CD4-positive, alpha-beta T cell treated with Interleukin-6 at 100 ng/mL for 8 hours (primary cell): ENCODE measurements at places on chromosomes 3 and 15.

DNA sequence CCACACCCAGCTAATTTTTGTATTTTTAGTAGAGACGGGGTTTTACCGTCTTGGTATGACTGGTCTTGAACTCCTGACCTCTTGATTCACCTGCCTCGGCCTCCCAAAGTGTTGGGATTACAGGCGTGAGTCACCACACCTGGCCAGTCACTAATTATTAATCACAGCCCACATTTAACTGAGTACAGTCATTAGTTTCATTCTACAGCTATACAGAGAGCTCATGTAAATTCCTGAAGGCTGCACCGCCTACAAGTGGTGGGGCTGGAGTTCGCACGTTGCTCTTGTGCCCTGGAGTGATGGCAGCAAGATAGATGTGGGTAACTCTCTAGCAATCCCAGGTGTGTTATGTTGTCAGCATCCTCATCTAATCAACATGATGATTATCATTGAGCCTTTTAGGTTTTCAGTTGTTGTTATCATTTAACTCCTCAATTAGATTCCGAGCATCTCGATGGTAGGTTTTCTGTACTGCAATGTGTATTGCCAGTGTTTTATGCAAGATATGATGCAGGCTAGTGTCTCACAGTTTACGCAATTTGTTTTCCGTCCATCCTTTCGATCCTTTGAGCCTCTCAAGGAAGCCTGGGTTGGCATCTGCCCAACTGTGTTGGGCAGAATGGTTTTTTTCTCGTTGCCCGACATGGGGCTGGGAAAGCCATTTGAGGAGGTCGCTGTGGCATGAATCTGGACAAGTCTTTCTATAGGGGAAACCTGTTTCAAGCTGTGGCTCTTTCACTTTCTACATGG, 216.3 kb downstream of the LPP start:
- DNase-seq, result no peak

DNA sequence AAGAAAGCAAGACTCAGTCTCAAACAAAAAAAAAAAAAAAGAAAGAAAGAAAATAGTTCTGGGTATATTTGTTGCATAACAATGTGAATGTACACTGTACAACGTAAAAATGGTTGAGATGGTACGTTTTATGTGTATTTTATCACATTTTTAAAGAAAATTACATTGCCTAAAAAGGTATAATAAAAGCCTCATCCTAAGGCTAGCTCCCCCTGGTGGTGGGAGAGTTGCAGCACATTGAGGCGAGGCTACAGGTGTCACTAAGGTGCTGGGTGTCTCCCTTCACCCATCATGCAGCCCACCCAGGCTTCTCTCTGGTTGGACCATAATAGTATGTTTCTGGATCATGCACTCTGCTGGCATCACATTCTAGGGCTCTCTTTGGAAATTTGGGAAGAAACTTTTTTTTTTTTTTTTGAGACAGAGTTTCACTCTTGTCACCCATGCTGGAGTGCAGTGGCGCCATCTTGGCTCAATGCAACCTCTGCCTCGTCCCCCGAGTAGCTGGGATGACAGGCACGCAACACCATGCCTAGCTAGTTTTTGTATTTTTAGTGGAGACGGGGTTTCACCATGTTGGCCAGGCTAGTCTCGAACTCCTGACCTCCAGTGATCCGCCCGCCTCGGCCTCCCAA, 12.4 kb upstream of the RAB11A start:
- DNase-seq, result peak; percentile 80

GRCh38 chr3:134242649-134243617, 7.7 kb downstream of the RYK start:
- no peak for DNase-seq

DNA sequence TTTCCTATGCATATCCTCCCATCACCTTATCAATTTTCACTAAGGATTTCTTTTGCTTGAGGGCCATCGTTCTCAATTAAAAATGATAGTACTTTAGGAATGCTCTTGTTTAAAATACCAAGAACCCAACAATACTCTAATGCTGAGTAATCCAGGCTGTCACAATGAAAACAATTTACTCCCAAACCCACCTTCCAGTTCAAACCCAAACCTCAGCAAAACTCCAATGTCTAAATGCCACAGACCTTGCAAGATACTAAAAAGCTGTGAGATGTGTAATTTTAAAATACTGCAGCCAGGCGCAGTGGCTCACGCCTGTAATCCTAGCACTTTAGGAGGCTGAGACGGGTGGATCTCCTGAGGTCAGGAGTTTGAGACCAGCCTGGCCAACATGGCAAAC, 889.8 kb downstream of the ROBO1 start:
- DNase-seq, result no peak

- no peak for DNase-seq
Observed at GRCh38 chr15:91224755-91225380, 124.8 kb downstream of the SV2B start.

- no peak for DNase-seq
Observed at GRCh38 chr3:46559091-46559704, 6.9 kb downstream of the LRRC2 start.

- no peak for DNase-seq
Observed at GRCh38 chr15:70103880-70104626, 6.3 kb upstream of the TLE3 start.

GRCh38 chr3:155889212-155889611, 18.8 kb downstream of the GMPS start:
- DNase-seq, result no peak

- no peak for DNase-seq
Observed at GRCh38 chr3:178480274-178480673, 56.0 kb upstream of the KCNMB2 start.

DNA sequence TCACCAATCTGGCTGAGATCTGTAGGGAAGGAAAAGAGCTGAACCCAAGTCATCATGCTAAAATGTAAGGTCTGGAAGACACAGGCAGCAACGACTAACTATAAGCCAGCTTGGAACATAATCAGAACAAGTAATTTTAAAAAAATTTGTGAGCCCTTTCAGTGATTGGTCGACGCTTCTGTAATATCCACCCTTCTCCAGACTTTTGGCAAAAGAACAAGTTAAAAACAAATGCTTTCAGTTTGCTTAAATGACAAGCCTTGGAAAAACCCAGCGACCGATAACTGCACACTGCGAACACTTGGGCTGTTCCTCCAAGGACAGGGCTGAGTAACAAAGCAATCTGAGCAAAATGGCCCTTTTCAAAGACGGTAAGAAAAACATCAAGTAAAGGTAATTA, 49.6 kb downstream of the PCSK6 start:
- no peak for DNase-seq

DNA sequence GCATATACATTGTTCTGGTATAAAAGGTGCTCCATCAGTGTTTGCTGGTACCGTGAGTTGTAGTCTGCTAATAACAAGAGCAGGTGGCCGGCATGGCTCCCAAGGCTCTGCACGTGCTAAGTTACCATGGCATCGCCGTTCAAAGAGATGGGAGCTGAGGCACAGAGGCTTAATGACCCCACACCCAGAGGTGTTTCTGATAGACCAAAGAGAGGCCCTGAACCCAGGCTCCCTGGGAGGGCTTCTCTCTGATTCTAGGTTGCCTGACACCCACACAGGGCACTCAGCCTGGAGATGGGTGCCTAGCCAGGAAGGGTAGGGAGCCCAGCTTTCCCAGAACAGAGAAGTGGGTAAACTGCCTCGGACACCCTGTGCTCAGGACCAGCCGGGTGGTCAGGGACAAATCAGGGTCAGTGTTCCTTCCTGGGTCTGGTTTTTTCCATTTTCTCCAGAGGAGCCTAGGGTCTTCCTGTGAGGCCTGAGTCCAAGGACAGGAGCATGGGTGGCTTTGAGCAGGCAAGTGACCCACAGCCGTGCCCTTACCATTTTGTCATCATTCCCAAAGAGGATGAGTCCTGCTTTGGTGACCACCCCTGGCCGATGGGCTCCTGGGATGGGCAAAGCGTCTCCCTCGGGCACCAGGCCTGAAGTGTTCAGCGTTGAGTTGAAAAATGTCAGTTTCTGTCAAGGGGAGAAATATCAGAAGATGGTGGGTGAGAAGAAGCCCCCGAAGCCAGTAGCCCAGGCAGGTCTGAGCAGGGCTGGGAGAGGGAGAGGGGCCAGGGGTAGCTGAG, 27.3 kb downstream of the ALDH1L1 start:
- DNase-seq, result no peak
